ENCODE measurements at places on chromosomes 1 and 21.

- DNase-seq: no peak
Observed at GRCh38 chr1:239386453-239387303, at the start of gene CHRM3. Gene CHRM3 (plus strand): TSS chr1:239386568. CDS start chr1:239907452, 520,884 bp downstream.

- no peak for DNase-seq
Observed at GRCh38 chr1:152630596-152630995, 7.7 kb upstream of the LCE3A start.

GRCh38 chr1:36966242-36966641 is 68.1 kb downstream of the GRIK3 start:
- DNase-seq: no peak

DNA sequence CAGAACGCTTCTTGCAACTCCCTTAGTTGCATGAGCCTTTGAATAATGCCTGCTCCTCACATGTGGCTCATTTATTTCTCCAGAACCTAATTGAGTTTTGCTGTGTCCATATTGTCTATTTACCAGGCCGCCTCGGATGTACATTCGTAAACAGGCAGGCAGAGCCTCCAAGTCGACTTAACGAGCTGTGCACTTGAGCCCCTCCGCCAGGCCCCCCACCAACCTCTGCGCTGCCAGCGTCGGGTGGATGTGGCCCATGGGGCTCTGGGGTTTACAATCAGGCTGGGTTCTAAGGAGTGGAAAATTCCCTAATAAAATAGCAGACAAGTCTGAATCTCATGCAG is 106.1 kb downstream of the NPHP4 start:
- DNase-seq: no peak

GRCh38 chr1:119366424-119366823 is 2.2 kb upstream of the HAO2 start:
- no peak for DNase-seq

DNA sequence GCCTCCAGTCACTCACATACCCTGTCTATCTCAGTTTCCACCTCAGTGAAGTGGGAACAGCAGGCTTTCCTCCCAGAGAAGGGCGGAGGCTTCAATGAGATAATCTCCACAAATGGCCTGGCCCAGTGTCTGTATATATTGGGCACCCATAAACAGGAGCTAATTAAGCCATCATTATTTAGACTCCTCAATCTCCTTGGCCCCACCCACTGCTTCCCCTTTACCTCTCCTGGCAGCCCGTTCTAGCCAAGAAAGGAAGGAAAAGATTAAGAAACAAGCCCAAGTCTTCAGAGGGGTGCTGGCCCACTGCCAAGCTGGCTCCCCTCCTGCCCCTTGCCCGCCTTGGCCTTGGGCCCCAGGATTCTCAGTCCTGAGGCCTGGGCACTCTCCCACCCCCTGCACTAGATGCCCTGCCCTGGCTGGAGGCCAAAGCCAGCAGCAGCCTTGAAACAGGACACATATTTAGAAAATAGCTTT is 15.9 kb upstream of the EPB41 start:
- DNase-seq: no peak

All from stimulated activated CD8-positive, alpha-beta memory T cell treated with anti-CD3 and anti-CD28 coated beads, Interleukin-7, amount 100 ng/mL, for 48 hours (primary cell).